ENCODE measurements at places on chromosomes 5 and 9. TPM values are rescaled to one million over a fixed set of nuclear protein-coding genes. Genes with fewer than 3 reads are reported as not detected.

- H3K27me3 ChIP-seq = no peaks in the 10 kb centered on the region
- H3K36me3 ChIP-seq = no peaks in the 10 kb centered on the region
- no peak overlapping the region for H3K27ac ChIP-seq
- no peak for DNase-seq
- peaks cover 13% of the 10 kb centered on the region for H3K4me1 ChIP-seq
Observed at GRCh38 chr9:15268782-15269181, 38.2 kb downstream of the TTC39B start.

DNA sequence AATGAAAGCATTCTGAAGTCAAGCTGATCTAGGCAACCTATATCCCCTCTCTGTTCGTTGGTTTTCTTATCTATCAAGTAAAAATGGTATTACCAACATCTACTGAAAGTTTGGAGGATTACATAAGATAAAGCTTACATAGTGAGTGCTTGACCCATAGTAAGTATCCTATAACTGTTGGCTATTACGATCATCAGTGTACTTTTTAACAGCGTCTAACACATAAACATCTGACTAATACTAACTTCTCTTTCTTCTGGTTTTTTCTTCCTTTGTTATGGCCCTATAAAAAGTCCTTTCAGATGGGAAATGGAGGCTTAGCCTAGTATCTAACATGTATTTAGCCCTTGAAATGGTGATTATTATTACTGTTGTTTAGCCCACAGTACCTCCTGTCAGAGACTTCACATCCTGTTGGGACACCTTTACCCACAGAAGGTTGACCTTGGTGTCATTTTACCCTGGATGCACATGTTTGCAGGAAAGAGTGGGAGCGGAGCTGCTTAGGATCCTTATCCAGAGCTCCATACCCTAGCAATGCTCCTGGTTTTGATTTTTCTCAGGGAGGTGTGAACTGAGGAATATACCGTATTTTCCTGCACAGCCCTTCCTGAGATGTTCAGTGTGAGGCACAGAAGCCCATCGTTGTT lies 6.0 kb downstream of the INSYN2B start:
- H3K36me3 ChIP-seq = no peaks in the 10 kb centered on the region
- H3K4me1 ChIP-seq = no peaks in the 10 kb centered on the region
- DNase-seq = no peak
- no peak overlapping the region for H3K4me3 ChIP-seq
- H3K27ac ChIP-seq = no peak overlapping the region

GRCh38 chr5:34977934-34978613 lies 48.7 kb downstream of the DNAJC21 start:
- no peaks in the 10 kb centered on the region for H3K4me1 ChIP-seq
- no peaks in the 10 kb centered on the region for H3K36me3 ChIP-seq
- H3K4me3 ChIP-seq = no peak overlapping the region
- no peaks in the 10 kb centered on the region for H3K27me3 ChIP-seq

DNA sequence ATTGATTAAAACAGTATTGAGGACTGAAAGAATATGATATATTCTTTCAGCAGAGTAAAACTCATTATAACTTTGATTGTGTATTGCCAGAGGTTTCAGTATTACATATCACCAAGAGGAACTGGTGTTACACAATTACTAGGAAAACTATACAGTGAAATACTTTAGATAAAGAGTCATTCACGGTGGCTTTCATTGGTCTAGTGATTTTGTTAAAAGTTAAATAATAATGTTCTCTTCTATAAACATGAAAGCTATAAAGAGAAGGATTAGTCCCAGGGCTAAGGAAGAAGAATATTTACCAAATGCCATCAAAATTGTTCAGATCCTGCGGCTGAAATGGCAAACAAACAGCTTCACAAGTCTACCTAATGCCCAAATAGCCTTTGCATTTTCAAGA lies 306.2 kb downstream of the SEMA5A start:
- DNase-seq = no peak
- H3K4me1 ChIP-seq = no peaks in the 10 kb centered on the region
- H3K36me3 ChIP-seq = no peaks in the 10 kb centered on the region
- H3K27ac ChIP-seq = no peak overlapping the region

DNA sequence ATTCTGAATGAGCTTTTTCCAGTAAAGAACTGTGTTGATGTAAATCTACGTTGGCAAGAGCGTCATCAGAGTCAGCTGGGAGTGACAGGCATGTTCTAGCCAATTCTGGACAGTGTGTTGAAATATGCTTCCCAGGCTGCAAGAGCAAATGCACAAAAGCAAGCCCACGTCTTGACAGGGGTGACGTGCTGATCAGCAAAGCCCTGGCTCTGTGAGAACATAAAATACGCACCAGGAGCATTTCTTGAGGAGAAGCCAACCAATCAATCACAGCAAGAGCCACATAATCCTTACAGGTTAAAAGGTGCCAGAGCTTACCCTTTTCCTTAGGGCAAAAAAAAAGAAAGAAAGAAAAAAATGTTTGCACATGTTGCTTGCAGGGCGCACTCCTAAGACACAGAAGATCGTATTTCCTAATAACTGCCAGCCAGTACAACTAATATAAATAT lies 148.1 kb downstream of the PDE4D start:
- no peaks in the 10 kb centered on the region for H3K36me3 ChIP-seq
- H3K27me3 ChIP-seq = no peaks in the 10 kb centered on the region

- H3K27me3 ChIP-seq = no peaks in the 10 kb centered on the region
- no peaks in the 10 kb centered on the region for H3K4me1 ChIP-seq
- DNase-seq = no peak
- H3K36me3 ChIP-seq = no peaks in the 10 kb centered on the region
- no peak overlapping the region for H3K4me3 ChIP-seq
Observed at GRCh38 chr5:7755958-7756357, 95.0 kb downstream of the CFAP90 start.

DNA sequence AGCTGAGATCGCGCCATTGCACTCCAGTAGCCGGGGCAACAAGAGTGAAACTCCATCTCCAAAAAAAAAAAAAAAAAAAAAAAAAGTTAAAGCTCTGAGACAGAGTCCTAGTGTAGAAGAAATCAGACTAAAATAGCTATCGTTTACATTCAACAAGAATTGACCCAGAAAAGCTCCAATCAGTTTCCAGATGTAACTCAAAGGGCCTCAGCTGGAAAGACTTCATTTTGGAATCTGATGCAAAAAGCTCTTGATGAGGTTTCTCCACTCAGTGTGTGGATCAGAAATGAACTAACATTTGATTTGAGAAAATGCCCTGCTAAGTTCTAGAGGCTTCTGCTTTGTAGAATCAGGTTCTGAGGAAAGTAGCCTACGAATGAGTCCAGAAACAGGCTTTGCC lies 7.2 kb upstream of the C1QTNF2 start:
- H3K27me3 ChIP-seq = no peaks in the 10 kb centered on the region
- H3K27ac ChIP-seq = no peak overlapping the region
- no peaks in the 10 kb centered on the region for H3K36me3 ChIP-seq
- no peak overlapping the region for H3K4me3 ChIP-seq
- H3K4me1 ChIP-seq = no peaks in the 10 kb centered on the region

DNA sequence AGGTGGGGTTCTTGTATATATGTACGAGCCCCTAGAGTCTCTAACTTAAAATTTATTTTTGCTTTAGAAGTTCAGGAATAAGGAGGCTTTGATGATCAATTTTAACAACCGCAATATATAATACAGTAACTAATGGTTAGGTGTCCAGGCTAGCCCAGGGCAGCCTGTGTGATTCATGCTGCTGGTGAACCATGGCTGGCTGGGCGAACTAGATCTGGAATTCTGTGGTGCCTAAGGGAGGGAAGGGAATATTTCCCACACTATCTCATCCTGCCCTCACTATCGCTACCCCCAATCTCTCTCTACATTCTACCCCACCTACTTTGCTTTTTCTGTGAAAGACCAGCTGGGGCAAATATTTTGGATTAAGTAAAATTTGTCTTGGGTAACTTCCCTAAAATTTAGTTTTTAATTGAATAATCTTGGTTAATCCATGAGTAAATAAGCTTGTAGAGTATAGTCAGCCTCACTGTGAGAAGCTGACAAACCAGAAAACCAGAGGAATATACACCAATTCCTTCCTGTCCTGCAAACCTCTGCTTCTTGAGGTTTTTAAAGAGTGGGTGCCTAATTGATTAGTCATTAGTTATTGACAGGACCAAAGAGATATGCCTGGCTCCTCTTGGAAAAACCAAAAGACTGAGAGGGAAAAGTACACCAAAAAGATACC lies 115.1 kb upstream of the CCDC152 start:
- DNase-seq = no peak
- no peak overlapping the region for H3K4me3 ChIP-seq
- H3K36me3 ChIP-seq = no peaks in the 10 kb centered on the region
- H3K27me3 ChIP-seq = no peaks in the 10 kb centered on the region
- no peaks in the 10 kb centered on the region for H3K4me1 ChIP-seq
- H3K27ac ChIP-seq = no peak overlapping the region

DNA sequence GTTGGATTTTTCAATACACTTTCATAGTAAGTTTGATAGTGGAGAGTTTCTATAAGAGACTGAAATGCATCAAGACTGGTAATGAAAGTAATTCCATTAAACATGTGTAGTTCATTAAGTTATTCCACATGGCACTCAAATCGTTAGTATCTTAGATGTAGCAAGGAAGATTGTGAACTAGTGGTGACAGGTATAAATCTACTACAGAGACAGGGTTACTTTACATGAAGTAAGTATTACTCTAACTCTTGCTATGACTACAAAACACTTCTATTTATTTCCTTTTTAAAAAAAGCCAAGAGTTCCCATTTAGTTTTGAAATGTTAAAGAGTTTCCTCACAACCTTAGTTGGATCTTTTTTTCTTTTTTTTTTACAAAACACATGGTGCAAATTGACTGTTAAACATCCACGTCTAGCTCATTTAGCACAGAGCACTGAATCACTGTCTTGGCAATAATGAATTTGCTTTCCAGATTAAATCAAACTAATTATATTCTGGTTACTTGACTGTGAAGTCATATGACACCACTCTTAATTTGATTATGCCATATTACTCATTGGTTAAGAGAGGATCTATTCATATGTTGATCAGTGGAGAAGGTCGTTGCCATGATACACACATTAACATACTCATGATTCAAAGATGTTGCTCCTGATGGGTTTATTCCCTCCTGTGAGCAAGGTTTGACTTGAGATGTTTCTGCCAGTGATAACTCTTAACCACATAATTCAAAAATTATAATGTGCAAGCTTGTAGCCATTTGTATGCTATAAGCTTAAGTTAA lies 644.8 kb downstream of the EFNA5 start:
- no peak for DNase-seq
- no peak overlapping the region for H3K27ac ChIP-seq
- no peak overlapping the region for H3K4me3 ChIP-seq
- no peaks in the 10 kb centered on the region for H3K4me1 ChIP-seq

DNA sequence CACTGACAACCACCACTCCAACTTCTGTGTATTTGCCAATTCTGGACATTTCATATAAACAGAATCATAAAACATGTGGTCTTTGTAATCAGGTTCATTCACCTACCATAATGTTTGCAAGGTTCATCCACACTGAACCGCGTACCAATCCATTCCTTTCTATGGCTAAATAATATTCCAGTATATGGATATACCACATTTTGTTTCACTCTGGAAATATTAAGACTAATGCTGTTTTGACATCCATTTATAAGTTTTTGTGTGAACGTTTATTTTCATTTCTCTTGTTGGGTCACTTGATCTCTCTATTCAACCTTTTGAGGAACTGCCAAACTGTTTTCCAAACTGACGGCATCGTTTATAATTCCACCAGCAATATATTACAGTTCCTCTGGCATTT lies 26.3 kb upstream of the RNF38 start:
- H3K4me1 ChIP-seq = no peaks in the 10 kb centered on the region
- H3K4me3 ChIP-seq = no peak overlapping the region
- no peak for DNase-seq
- H3K36me3 ChIP-seq = no peaks in the 10 kb centered on the region
- no peaks in the 10 kb centered on the region for H3K27me3 ChIP-seq

DNA sequence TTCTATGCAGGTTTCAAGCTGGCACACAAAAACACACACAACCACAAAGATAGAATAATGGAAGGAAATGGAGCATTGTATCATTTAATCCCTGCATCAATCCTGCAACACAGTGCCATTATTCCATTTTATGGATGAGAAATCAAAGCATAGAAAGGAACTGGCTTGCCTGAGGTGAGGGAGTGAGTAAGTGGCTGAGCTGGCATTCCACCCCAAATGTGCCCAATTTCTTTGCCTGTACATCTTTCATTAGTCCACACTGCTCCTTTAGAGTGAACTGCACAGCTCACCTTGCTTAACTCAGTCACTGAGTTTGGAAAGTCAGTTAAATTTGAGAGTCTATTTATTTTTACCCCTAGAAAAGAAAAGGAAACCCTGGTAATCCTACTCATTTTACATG lies 28.9 kb downstream of the ZNF366 start:
- no peaks in the 10 kb centered on the region for H3K27me3 ChIP-seq
- no peak for DNase-seq
- H3K36me3 ChIP-seq = peaks cover 2% of the 10 kb centered on the region
- no peak overlapping the region for H3K27ac ChIP-seq
- peaks cover 9% of the 10 kb centered on the region for H3K4me1 ChIP-seq

GRCh38 chr5:130350131-130350530 lies 445.9 kb downstream of the CHSY3 start:
- no peaks in the 10 kb centered on the region for H3K27me3 ChIP-seq
- no peak for DNase-seq
- H3K4me1 ChIP-seq = no peaks in the 10 kb centered on the region
- no peak overlapping the region for H3K4me3 ChIP-seq
- H3K27ac ChIP-seq = no peak overlapping the region

DNA sequence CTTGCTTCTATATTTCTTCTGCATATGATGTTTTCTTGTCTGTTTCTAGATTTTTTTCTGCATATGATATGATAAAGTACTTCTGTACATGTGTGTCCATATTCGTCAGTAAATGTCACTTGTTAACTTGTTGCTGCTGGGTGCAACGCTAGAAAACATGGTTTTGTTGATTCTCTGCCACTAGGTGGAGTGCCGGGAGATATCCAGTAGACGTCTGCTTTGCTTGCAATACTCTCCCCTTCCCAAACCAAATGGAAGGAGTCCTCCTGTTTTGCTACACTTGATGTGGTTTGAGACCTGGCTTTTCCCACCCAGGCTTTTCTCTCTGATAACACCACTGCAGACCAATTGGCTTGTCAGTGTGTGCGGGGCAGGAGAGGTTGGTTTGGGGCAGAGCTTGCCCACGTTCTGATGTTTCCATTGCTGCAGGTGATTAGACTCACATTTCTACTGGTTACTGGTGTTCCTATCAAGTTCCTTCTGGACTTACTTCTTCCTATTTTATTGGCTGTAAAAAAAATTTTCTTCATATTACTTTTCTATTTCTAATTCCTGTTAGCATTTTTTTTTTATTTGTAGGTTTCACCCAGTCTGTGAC lies 900.0 kb upstream of the CDH10 start:
- H3K27ac ChIP-seq = no peak overlapping the region
- DNase-seq = no peak
- H3K36me3 ChIP-seq = no peaks in the 10 kb centered on the region
- H3K4me1 ChIP-seq = no peaks in the 10 kb centered on the region
- no peak overlapping the region for H3K4me3 ChIP-seq

Gene WDR38
- not detected for total RNA-seq

Gene FOXD4L4
- total RNA-seq = 0.31 TPM

Gene ALAD
- total RNA-seq = 45.7 TPM

Gene GDA
- not detected for total RNA-seq

Gene SLC6A18
- not detected for total RNA-seq

Gene ARHGAP26
- 39.7 TPM for total RNA-seq
